NCI-H1092 treated with DMSO at 0.1 percent for 48 hours (cell line): ENCODE measurements at places on chromosomes 2 and 18.

DNA sequence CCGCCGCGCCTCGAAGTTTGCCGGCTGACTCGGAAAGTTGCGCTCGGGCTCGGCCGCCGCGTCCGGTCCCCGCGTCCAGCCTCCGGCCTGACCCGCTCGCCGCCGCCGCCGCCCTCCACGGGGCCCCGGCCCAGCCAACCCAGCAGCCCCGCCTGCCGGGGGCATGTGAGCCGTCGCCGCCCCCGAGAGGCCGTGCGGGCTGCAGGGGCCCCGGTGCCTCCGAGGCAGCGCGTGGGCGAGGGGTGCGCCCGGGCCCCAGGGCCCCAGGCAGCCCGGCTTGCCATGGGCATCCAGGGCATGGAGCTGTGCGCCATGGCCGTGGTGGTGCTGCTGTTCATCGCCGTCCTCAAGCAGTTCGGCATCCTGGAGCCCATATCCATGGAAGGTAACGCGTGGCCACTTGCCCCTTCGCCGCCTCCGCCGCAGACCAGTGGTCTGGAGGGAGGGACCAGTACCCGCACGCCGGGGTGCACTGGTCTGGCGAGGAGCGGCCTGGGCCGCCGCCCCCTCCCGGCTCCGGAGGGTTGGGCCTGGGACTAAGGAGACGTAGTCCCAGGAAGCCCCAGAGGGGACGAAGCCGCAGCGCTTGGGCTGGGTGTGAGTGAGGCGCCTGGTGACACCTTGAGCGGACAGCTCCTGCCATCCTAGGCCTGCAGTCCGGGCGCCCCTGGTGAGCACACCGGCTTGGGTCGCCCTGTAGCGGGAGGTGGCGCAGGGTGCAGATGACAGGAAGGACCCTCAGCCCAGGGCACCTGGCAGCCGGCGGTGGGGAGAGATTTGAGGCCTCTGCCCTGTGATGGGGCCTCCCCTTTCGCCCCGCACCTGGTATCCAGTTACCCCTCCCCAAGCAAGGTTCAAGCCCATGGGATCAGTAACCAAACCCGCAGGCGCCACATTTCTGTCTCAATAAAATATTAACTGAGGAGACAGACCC, 49.9 kb downstream of the KCNIP3 start:
- DNase-seq, result no peak

- DNase-seq, result no peak
Measured at GRCh38 chr18:22559414-22560274, 141.9 kb upstream of the CTAGE1 start.

DNA sequence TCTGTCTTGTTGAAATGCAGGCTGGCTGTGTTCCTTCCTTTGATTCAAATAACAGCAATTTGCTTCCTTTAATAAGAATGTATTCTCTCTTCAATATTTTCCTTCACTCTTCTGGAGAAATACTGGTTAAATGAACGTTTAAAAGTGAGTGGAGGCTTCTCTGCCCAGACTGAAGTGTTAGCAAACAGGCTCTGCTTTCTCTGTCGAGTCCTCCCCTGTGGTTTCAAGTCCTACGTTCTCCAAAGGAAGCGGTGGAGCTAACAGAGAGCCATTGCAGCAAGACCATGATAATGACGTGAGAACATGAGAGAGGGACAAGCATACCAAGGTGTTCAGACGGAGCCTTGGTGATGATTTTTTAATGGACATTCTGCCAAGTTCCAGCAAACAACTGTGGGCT, 26.2 kb upstream of the PID1 start:
- peak; percentile 3 for DNase-seq

DNA sequence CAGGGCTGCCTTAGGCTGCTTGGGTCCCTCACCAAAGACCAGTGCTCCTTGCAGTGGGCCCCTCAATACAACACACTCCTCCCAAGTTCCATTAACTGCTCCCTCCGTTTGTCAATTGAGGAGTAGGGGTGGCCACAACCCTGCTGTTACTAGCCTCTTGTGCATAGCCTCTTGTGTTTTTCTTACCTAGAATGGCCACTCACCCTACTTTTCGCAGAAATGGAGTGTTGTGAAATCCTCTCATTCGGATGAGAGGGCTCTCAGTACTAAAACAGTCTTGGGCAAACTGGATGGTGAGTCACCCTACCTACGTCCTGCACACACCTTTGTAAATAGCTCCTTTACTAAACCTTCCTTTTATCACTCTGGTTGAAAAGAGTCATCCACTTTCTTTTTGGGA, 253.9 kb downstream of the OSR1 start:
- no peak for DNase-seq

DNA sequence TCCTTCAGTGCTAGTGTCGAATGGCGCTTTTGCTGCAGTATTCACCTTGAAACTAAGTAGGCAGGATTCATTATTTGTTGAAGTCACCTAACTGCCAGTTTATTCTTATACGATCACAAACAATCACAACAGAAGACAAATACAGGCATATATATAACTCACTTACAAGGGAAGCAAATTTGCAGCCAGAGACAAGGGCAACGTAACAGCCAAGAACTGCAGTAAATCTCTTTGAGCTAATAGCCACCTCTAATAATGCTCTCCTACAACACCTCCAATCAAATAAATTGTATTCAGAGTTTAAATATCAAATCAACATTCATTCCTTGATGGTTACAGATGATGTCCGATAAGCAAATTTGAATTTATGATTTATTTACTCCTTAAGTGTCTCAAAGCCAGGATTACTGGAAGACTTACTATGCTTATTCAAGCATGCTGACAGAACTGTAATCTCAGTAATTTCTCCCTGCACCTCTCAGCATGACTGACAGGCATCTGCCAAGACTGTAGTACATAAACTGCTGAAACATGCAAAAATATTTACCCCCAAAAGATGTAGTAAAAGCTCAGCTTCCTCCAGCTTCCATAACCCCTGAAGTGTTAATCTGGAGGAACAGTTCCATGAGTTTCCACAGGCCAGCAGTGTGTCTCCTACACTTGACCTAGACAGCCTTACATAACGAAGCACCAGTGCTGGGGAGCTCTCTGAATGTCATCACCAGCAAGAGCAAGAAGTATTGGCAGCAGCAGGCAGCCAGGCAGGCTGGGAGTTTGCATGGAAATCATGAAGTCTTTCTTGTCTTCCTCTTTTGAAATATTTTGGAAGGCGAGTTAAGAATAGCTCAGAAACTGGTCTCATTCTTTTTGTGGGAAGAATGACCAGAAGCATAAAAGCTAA, 20.9 kb upstream of the SCN1A start:
- DNase-seq, result no peak

DNA sequence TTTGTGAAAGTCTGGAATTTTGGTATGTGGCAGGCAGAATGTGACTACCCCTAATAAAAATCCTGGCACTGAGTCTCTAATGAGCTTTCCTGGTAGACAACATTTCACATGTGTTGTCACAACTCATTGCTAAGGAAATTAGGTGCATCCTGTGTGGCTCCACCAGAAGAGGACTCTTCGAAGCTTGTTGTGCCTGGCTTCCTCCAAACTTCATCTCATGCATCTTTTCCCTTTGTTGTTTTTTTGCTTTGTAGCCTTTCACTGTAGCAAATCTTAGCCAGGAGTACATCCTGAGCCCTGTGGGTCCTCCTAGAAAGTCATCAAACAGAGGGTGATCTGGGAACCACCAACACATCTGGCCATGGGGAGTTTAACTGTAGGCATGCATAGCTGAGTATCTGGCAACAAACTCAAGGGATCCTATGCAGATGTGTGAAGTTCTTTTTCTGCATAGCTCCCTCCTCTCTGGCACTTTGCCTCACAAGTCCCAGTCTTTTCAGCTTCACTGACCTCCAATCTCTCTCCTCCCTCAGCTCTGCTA, 42.1 kb upstream of the SERTAD2 start:
- DNase-seq, result no peak

DNA sequence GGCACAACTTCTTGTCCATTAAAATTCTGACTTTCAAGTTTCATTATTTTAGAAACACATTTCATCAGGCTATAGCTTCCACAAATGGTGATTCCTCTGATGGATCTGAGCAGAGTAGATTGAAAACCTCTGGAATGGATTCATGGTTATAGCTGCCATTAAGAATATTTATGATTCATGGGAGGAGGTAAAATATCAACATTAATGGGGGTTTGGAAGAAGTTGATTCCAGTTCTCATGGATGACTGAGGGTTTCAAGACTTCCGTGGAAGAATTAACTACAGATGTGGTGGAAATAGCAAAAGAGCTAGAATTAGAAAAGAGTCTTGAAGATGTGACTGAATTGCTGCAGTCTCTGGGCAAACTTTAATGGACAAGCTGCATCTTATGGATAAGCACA, 797.4 kb downstream of the SUCLG1 start:
- DNase-seq, result no peak

GRCh38 chr18:26432651-26433424, 115.5 kb downstream of the KCTD1 start:
- no peak for DNase-seq

DNA sequence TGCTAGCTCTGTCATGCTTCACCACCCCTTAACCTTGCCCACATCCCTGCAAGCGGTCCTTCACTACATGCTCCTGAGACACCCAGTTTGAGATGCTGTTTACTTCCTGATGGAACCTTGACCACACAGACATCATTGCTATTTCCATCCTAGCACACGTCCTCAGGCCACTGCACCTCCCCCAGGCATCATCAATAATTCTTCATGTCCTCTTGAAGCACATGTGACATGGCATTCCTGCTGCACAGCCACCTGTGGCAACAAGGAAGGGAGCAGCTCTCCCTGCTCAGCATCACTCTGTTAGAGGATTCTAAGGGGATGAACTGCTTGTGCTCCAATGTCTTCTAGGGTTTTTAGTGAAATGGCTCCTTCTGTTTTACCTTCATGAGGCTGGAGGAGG, 26.1 kb upstream of the ST3GAL5 start:
- DNase-seq, result peak; percentile 12

GRCh38 chr2:12014088-12014960, 267.9 kb downstream of the LPIN1 start:
- DNase-seq, result peak; percentile 15

GRCh38 chr18:11932393-11932792, 24.3 kb upstream of the MPPE1 start:
- DNase-seq, result no peak

DNA sequence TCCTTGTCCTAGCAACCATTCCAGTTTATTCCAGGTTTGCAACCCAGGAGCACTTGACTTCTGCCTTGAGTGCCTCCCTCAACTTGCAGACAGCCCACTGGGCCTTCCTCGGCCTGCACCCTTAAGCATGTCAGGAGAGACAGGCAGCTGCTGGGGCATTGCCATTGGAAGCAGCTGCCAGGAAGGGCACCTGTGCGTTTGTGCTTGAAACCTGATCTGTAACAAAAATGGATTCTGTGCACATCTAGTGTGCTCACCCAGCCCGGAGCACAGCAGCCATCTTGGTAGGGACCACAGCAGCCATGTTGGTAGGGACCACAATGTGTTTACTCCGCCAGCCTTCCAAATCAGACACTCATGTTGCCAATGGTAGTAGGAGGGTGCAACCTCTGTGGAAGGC, 44.3 kb upstream of the GLI2 start:
- no peak for DNase-seq

GRCh38 chr18:45730832-45731575, 7.0 kb downstream of the SLC14A1 start:
- no peak for DNase-seq
